ENCODE measurements at places on chromosomes 12 and 14.

- DNase-seq = no peak
These were observed 16.3 kb downstream of the TESPA1 start for GRCh38 chr12:54968181-54968730.

GRCh38 chr12:58034311-58034710 lies 92.9 kb downstream of the ATP23 start:
- no peak for DNase-seq

DNA sequence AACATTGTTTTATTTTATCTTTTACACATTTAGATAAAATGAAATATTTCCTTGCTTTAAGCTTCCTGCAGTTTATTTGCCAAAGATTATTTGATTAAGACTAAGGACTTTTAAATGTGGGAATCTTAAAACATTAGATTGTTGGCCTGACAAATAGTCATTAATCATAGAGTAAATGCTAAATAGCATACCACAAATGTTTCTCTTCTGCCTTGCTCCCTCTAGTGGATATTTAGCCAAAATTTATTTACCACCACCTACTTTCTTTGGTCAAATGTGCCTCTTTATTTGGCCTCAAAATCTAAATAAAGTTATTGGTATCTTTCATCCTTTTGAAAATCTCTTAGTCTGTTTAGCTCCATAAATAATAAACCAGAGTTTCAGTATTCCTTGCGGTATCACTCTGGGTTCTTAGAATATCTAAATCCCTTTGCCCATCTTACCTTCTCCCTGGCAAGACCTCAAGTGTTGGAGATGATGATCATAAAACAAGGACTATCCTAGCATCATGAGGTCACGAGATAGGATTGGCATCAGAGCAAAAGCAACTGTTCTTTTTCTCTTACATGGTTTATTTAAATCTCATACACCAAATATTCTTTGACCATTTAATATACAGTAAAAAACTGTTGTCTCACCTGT lies 150.6 kb upstream of the AEBP2 start:
- DNase-seq = peak; percentile 65

DNA sequence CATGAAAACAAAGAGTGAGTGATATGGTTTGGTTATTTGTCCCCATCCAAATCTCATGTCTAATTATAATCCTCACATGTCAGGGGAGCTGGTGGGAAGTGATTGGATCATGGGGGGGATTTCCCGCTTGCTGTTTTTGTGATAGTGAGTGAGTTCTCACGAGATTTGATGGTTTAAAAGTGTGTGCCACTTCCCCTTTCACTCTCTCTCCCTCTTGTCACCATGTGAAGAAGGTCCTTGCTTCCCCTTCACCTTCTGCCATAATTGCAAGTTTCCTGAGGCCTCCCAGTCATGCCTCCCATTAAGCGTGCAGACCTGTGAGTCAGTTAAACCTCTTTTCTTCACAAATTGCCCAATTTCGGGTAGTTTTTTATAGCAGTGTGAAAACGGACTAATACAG lies 2.1 kb upstream of the ATXN7L3B start:
- peak; percentile 40 for DNase-seq

- DNase-seq = no peak
These were observed 8.3 kb downstream of the MAP4K5 start for GRCh38 chr14:50524060-50524459.

DNA sequence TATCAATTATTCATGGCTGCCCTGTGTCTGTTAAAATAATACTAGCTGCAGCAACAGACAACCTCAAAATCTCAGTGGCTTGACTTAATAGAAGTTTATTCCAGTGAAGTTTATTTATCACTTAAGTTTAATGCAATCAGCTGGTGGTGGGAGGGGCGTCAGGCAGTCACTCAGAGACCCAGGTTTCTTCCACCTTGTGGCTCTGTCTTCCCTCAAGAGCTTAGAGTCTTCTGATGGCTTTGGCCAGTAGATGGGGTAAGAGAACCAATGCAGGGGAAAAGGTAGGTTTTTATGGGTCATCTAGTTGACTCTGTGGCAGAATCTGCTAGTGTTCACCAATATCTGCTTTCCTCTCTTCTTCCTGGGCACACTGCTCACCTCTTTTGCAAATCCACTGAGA lies 668.9 kb downstream of the AACS start:
- DNase-seq = peak; percentile 37

DNA sequence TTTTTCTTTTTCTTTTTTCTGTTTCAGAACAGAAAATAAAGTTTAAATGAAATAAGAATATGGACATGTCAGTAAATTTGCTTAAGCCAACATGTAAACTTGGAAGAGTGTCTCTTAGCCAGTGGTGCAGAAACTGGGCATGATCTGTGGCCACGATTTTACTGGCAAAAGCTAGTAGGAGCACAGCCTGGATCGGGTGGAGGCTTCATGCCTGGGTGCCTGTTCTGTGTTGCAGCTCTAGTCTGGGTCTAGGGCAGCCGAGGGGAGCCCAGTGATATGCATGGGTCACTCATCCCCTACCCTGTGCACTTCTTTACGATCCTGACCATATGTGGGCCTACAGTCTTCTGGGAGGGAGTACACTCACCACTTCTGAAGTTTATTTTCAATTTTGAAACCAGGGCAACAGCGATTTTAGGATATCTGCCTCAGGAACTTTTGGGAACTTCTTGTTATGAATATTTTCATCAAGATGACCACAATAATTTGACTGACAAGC lies 45.6 kb upstream of the SMCO2 start:
- no peak for DNase-seq

- no peak for DNase-seq
These were observed 353.8 kb downstream of the RAD51B start for GRCh38 chr14:68173227-68173972.

- DNase-seq = no peak
These were observed 185.1 kb downstream of the ANO6 start for GRCh38 chr12:45400991-45401390.

DNA sequence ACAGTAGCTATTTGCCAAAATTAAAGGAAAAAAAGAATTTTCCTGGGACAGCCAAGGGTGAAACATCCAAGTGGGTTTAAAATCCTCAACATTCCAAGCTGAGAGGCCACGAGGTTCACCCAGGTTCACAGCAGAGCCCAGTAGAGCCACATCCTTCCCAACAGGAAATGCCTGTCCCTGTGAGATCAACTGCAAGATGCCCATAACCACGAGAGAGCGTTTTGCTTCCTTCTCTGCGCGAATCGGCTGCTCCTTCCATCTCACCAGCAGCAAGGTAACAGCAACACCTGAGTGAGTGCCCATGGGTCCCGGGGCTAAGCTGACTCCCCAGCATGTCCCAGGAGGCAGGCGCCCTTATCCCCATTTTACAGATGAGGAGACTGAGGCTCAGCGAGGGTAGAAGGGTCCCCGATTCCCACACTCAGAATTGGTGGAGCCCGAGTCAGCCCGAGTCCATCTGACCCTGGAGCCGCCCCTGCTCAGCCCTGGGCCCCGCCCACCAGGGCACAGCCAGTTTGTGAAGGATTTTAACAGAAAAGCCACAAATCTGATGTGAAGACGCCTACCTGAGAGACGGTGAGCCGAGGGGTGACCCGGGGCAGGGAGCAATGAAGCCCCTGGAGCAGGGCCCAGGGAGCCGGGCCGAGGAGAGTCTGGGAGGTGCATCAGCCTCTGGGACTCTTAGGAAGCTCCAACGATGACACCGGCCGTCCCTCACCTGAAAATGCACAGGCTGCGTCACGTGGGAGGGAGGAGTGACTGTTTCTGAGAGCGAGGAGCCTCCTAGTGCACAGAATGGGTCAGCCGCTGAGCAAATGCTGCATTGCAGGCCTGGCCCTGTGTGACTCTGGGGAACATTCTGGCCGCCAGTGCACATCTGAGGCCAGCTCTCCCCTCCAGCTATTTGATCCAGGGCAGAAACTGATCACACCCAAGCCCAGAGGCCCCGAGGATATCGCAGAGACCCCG lies 236.9 kb upstream of the SFSWAP start:
- no peak for DNase-seq

- DNase-seq = no peak
These were observed 27.0 kb upstream of the ESRRB start for GRCh38 chr14:76348898-76349297.

DNA sequence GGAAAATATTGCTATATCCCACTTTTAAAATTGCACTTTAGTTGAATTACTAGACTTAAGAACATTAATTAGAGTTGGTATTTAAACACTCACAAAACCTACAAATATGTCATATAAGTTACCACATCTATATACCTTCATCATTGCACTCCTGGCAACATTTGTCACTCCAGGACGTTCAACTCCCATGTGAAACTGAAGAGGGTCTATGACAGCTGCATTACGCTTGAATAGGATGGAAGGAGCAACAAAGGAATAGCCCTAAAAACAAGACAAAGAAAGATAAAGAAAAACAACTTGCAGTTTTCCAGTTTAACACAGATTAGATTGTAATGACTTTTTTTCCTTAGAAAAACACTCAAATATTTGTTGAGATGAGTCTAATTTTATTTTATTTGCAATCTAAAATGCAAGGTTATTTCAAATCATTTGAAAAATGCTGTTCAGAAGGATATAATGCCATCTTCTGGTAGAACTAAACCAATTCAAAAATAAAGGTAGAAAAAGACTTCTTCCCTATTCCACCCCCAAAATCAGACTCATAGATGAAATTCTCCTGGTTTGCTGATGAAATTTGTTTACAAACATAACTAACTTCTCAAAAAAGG lies 84.3 kb upstream of the TTC7B start:
- DNase-seq = no peak

GRCh38 chr12:51008329-51009055 lies 17.7 kb downstream of the SLC11A2 start:
- DNase-seq = no peak

GRCh38 chr14:74568911-74569310 lies 43.1 kb downstream of the LTBP2 start:
- no peak for DNase-seq
